Dermis blood vessel endothelial cell (primary cell): ENCODE measurements at places on chromosomes 1 and 21. TPM values are rescaled to one million over a fixed set of nuclear protein-coding genes. Genes with fewer than 3 reads are reported as not detected.

The POLR3GL gene
- total RNA-seq = 17.1 and 17.2 TPM in 2 replicates

The YBEY gene
- total RNA-seq = 10.6 and 12.9 TPM in 2 replicates

- DNase-seq = no peak
Measured at GRCh38 chr1:64323882-64324281, 120.5 kb downstream of the UBE2U start.

DNA sequence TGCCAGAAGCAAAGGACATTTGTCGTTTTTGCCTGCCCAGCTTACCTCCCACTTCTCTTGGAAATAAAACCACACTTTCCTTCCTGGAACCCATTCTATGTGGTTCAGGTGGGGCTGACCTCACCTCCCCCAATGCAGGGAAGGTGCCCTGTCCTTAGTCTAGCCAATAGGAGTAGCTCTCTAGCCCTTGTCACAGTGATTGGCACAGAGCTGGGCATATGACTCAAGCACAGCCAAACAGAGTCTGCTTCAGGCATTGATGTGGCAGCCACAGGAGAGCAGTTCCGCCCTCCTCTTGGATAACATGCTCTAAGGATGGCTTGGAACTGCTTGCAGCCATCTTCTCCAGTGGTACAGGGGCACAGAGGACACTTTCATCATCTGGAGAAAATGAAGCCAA, 134.0 kb downstream of the LRIG2 start:
- no peak for DNase-seq

The RHOU gene
- total RNA-seq = 17.5 and 26.3 TPM in 2 replicates

DNA sequence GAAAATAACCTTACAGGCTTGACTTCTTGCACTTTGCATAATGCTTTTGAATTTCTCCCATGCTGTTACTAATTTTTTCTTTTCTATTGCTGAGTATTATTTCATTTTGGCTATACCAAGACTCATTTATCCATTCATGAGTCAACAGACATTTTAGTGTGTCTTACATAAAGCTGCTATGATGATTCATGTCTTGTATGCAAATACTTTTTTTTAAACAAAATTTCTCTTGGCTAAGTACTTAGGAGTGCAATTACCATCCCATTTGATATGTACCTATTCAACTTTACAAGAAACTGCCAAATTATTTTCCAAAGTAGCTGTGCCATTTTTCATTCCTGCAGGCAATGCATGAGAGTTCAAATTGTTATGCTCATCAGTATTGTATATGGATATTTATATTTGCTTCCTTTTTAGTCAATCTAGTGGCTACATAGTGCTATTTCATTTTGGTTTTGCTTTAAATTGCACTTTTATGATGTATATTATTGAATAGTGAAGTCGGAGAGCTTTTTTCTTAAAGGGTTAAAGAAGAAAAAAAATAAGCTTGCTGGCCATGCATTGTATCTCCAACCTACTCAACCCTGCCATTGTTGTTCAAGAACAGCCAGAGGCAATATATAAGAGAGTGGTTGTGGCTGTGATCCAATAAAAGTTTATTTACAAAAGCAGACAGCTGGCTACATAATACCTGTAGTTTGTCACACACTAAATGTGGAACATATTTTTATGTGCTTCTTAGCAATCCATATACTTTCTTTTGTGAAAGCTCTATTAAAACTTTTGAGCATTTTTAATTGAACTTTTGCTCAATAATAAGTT, 862.8 kb downstream of the KCNT2 start:
- no peak for DNase-seq

The ZNF697 gene
- 21.1 and 23.1 TPM in 2 replicates for total RNA-seq
